SJSA1 (cell line): ENCODE measurements at places on chromosomes 6 and 20. TPM values are rescaled to one million over a fixed set of nuclear protein-coding genes. Genes with fewer than 3 reads are reported as not detected.

Gene GNAS-AS1
- total RNA-seq = not detected in 2 replicates

DNA sequence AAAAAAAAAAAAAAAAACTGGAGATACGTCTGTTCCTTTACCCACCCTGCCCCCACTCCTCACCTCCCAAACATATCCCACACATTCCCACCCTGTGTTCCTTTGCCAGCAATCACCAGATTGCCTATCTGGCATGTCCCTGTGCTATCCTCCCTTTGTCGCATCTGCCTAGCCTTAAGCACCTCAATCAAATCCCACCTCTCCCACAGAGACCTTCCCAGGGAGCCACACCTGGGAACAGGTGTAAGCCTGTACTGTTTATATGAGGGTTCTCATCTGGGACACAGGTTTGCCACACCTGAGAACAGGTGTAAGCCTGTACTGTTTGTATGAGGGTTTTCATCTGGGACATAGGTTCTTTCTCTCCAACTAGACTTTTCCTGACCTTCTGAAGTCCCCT, 16.7 kb downstream of the WFDC3 start:
- H3K27me3 ChIP-seq = no peaks in the 10 kb centered on the region
- peaks cover 27% of the 10 kb centered on the region for H3K4me1 ChIP-seq
- no peak overlapping the region for H3K4me3 ChIP-seq

DNA sequence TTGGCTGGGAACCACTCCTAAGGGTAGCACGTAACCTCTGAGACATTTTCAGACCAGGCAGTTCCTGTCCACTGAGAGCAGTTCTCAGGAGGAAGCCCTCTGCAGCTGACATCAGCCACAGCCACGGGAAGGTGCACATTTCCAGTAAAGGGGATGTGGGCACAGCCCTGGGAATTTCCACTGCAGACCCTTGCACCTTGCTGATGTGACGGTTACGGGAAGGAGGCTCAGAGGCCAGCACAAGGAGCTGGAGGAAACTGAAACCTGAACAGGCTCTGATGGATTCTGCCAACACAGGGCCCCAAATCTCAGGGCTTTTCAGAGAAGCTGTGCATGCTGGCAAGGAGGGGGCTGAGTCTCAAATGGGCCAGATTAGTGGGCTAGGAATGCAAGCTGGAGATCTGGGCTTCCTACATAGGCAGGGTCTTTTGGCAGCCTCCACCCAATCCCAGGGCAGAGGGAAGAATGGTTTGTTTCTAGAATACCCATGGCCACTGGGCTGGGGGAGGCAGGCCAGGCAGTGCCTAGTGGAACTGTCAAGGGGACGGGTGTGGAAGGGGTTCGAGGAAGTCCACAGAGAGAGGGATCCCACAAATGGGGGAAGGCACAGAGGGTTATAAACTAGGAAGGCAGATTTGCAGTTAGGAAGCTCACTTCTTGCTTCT, 14.2 kb downstream of the EBF4 start:
- H3K4me3 ChIP-seq = no peak overlapping the region
- 0 out of 2 replicates have a peak, but pooled peaks cover 3% of the 10 kb centered on the region for H3K27me3 ChIP-seq
- no peaks in the 10 kb centered on the region for H3K4me1 ChIP-seq
- no peaks in the 10 kb centered on the region for H3K36me3 ChIP-seq
- no peak for DNase-seq
- H3K27ac ChIP-seq = no peak overlapping the region

Gene HLA-DQA2
- total RNA-seq = not detected in 2 replicates

Gene SCUBE3
- total RNA-seq = 2.6 and 4.7 TPM in 2 replicates

Gene SCRT2
- total RNA-seq = not detected in 2 replicates

- no peaks in the 10 kb centered on the region for H3K27me3 ChIP-seq
- no peak overlapping the region for H3K4me3 ChIP-seq
- peak; percentile 58 for DNase-seq
- no peak overlapping the region for H3K27ac ChIP-seq
These were observed 60.2 kb upstream of the RALY start for GRCh38 chr20:33933469-33933909.
